SW480 (cell line): ENCODE measurements at places on chromosomes 16 and 17.

DNA sequence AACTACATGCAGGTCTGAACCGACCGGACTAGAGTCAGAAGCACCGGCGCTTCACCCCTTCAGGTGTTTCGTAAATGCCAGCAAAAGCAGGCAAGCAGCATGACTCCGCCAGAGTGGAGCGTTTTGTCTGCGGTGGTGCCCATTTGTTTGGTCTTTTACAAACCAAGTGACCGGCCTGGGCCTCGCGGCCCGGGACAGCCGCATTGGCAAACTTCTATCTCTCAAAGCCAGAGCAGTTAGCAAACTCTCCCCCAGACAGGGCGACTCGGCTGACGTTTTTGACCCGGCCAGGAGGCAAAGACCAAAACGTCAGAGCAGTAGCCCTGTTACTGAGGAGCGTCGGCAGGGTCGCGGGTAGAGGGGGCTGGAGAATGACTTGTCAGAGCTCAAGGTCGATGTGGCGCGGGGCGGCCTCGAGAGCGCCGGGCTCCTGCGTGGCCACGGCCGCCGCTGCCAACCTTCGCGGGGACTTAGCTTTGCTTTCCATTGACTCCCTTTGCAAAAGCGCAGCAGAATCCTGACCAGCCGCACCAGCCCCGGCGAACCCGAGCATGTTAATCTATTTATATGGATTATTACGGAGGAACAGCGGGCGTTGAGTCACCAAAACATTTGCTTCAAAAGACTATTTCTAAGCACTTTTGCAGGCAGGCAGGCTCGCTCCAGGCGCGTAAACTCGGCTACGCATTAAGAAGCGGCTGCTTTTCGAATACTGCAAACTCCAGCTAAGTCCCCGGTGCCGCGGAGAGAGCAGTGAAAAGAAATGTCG is 763 bp upstream of the SOX9 start:
- peak; percentile 76 for DNase-seq

DNA sequence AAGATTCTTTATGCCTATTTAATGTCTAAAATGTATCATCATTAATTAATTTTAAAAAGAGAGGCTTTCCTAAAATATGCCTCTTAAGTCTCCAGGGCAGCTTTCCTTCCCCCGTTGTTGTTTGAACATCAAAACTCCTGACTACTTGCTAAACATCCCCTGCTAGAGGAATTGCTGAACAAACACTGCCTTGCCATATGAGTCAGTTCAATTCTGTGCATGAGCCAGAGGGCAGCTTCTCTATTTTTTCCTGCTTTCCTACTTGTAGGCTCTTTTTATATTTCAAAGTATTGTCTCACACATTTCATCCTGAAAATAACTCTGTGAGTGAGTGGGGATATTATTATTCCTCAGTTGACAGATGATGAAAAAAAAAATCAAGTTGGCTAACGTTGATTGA is 143.4 kb downstream of the HS3ST4 start:
- no peak for DNase-seq

DNA sequence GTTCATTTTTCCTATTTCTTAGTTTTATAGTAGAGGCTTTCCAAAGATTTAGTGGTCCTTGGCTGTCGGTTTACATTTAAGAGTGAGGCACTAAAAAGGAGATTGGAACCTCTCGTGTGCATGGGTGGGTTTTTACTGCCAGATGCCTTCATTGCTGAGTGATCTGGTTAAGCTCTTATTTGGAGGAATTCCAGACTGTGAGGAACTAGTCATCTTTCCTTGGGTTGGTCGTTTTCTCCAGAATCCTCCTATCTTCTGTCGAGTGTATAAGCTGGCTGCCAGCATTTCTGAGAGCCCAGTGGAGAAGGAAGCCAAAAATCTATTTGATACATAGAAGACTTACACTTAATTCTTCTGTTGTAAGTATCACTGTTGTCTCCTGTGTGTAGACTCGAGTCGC is 22.6 kb downstream of the IST1 start:
- DNase-seq: no peak

DNA sequence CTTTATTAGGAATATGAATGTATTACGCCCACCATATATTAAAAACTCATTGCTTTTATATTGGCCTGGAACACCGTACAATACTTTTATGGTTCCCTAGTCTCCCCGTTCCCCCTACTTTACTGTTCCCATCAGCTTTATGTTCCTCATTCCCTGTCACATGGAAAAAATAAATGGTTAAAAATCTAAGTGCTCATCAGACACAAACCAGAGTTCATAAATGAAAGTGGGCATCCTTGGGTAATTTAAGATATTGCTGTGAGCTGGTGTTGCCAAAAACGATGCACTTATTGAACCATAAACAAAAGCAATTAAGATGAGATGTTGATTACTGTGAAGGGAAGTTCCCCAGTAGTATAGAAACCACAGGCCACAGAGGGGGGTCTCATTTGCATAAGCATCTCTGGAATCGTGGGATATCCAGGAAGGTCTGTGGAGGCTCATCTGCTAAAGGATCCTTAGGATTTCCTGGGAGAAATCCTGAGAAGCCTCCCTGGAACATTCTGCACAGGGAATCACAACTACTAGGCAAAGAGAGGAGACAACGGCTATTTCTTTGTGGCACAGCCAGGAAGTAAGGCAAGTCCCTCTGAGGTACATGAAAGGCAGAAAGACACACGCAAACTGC is 591.4 kb upstream of the CDH11 start:
- DNase-seq: peak; percentile 17

DNA sequence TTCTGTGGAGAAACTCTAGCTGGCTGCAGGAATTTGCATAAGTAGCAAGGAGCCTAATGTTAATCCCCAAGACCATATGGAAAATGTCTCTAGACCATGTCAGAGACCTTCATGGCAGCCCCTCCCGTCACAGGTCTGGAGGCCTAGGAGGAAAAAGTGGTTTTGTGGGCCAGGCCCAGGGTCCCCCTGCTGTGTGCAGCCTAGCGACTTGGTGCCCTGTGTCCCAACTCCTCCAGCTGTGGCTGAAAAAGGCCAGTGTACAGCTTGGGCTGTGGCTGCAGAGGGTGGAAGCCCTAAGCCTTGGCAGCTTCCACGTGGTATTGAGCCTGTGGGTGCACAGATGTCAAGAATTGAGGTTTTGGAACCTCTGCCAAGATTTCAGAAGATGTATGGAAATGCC is 306.9 kb upstream of the CA10 start:
- DNase-seq: no peak

DNA sequence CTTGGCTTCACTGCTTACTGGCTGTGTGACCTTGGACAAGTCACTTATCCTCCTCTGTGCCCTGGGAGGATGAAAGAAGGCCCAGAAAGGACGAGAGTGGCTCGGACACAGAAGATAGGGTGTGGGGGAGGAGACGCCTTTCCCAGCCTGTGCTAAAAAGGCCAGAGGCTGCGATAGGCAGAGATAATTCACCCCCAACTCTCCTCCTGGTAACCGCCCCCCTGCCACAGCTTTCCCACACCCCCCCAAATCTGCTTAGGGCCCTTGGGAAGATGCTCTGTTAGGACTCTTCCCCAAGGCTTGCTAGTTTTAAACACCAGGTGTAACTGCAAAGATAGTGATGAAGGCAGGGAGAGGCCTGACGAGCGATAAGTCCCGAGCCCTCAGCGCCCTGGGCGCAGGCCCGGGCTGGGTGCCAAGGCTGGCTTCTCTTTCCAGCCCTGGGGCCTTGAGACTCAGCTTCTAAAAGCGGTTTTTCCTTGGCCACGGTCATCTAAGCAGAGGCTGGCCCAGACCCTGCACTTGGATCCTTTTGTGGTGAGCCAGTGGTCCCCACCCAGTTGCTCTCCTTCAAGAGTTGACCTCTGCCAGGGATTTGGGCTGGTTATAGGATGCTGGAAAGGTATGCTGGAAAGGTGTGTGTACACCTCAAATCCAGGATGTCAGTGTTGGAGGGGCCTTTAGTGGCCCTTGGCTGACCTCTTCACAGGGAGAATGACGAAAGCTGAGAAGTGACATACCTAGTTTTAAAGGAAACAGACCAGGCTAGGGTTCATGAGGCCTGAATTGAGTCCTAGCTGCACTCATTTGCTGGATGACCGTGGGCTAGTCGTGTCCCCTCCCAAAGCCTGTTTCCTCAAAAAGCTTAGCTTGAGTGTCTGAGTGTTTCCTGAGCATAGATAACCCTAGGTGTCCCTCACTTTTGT is 3.4 kb upstream of the PPP1R9B start:
- DNase-seq: no peak
